ENCODE measurements at places on chromosomes 11 and 22.

DNA sequence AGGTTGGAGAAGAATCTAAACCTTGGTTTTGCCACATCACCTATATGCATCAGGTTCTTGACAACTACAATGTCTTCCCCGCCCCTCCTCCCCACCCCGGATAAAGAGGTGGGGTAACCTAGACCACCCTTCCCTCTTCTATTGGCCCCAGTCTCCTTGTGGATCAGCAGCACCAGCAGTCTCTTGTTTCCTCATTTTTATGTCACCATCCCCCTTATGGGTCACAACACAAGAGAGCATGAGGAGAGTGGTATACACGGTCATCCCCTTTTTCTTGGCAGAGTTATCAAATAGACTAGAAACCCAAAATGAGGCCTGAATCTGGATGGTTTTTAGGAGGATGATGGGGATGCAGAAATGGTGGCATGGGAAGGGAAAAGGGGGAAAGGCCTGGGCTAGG, 1.2 kb downstream of the MS4A4E start:
- no peak for DNase-seq

DNA sequence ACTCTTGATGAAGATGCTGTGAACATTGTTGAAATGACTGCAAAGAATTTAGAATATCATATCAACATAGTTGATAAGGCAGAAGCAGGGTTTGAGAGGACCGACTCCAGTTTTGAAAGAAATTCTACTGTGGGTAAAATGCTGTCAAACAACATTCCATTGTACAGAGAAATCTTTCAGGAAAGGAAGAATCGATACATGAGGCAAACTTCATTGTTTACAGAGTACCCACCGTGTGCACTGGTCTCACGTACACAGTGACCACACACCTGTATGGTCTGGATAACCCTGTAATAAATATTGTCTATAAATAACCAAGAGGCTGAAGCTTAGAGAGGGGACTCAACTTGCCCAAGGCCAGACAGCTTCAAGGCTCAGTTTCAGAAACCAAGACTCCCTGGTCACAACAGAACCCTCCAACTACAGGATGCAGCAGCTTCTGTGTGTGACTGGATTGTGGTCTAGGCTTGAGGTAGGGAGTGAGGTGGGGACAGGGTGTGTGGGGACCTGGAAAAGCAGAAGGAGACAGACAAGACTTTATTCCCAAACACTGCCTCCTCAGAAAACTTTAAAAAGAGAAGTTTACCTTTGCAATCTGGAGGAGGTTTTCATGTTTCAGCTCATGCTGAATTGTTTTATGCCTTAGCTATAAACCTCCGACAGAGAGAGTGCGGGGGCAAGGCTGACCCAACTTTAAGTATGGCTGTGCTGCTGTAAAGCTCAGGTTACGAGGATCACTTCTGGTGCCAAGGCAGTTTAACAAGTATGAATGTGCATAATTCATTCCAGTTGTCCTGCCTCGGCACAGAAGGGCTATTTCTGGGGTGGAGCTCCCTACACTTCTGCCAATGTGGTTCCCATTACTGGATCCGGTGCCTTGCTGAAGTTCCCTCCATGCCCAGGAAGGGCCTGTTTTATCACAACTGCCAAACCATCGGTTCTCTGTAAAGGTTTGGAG, 372.6 kb upstream of the NARS2 start:
- DNase-seq, result no peak

- DNase-seq, result no peak
These were observed 662.6 kb downstream of the NTM start for GRCh38 chr11:132033051-132033450.

DNA sequence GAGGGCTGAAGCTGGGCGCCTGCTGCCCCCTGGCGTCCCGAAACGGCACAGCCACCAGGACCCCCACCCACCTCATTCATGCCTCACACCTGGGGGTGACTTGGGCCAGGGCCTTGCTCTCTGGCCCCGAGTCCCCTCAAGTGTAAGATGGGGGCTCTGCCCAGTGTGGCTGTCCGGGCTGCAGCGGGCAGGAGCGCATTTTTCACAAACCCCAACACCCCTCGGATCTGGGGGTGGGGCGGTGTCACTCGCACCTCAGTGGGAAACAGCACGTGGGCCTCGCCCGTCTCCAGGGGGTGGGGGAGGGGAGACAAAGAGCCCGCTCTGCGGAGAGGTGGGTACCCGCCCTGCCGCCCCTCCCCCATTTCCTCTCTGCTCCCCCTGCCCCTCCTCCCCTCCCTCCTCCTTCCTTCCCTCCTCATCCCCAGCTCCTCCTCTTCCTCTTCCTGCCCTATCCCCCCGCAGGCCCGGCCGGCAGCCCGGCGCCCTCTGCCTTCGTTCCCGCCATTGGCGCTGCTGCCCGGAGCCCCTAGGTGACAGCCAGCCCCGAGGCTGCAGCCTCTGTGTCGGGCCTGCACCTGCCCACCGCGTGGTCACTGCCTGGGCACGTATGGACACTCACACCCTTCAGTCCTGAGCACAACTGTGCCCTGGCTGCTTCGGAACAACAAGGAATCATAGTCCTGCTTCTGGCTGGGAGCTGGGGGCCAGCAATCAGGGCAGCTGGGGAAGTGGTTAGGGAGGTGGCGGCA, 6.8 kb upstream of the CDKN1C start:
- peak; percentile 19 for DNase-seq

GRCh38 chr11:67614730-67615714, 8.3 kb downstream of the NDUFV1 start:
- DNase-seq, result peak; percentile 16

DNA sequence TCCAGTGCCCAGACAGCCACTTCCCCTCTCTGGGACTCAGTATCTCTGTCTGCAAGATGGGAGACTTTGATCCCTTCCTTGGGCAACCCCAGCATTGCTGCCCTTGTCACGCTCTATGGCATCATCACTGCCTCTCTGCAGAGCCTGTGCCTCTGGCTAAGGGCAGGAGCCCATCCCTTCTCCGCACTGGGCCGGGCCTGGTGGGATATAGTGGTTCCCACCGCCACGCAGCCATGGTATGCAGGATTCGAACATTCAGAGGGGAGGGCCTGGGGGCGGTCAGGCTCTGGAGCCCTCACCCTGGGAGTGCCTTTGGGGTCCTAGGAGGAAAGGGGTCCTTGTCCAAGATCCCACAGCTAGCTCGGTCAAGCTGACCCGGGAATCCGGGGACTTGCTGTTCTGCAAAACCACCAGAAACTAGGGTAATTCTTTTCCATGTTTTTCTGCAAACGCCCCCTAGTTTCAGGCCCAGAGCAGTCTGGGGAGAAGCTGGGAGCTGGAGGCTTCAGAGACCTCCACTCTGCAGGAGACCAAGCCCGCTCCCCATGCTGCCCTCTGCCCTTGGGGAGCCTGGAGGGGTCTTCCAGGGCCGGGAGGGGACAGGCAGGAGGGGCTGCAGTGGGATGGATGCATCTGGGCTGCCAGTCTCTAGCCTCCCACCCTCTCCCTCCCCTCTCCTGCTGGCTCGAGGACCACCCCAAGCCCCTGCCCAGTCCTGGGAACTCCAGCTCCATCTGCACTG, 24.4 kb upstream of the CBX7 start:
- peak; percentile 10 for DNase-seq

DNA sequence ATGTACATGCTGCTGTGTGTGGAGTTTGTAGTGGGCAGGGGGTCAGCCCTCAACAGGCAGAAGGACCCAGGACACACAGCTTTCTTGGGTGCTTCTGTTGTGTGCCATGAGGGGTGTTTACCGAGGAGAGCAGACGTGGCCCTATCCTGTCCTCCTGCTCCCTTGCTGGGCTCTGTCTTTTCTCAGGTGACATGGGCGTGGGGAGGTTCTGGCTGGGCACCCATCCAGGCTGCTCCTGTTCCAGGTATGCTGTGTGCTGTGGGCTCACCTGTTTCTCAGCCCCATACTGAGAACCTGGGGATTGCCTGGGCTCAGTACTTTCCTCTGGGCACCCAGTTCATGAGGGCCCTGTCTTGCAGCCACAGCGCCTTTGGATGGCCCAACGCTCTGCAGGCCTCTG, 23.3 kb downstream of the MICALL1 start:
- no peak for DNase-seq

DNA sequence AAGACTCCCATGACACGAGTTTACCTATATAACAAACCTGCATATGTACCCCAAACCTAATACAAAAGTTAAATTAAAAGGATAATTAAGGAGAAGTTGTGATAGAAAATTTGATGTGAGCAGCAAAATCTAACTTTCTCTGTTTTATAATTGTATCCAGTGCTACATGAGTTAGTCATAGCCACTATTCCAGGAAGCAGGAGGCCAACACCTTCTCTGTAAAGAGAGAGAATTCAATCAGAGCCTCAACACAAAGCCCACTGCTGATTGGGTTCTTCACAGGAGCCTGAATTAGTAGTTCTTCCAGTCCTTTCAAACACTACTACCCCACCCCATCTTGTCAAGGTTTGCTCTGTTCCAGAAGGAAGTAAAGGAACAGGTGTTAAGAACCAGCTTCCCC, 84.2 kb downstream of the BLID start:
- no peak for DNase-seq

- DNase-seq, result peak; percentile 48
These were observed 44.3 kb downstream of the POLD3 start for GRCh38 chr11:74636630-74637184.

- DNase-seq, result no peak
These were observed 1074.3 kb upstream of the TENM4 start for GRCh38 chr11:80515097-80515496.

DNA sequence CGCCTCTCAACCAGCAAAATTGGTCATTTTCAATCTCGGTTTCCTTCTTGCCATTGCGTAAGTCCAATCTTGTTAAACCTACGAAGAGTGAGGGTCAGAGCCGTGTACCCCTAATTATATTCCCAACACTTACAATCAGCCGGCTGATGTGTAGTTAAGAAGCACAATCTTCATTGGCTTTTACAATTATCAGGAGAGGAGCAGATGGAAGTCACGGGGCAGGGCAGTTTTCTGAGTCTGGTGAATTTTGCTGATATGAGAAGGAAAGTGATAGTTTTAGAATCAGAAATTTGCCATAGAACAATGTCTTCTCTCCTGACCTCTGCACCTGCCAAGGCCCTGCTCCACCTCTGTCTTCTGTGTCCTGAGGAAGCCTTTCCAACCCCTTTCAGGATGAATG, 35.0 kb upstream of the ATXN10 start:
- DNase-seq, result no peak

GRCh38 chr11:62399878-62400266, 19.0 kb upstream of the SCGB1A1 start:
- DNase-seq, result no peak

GRCh38 chr11:120747850-120748814, 236.6 kb downstream of the GRIK4 start:
- no peak for DNase-seq

GRCh38 chr22:46043816-46044620, 67.1 kb upstream of the WNT7B start:
- DNase-seq, result no peak

DNA sequence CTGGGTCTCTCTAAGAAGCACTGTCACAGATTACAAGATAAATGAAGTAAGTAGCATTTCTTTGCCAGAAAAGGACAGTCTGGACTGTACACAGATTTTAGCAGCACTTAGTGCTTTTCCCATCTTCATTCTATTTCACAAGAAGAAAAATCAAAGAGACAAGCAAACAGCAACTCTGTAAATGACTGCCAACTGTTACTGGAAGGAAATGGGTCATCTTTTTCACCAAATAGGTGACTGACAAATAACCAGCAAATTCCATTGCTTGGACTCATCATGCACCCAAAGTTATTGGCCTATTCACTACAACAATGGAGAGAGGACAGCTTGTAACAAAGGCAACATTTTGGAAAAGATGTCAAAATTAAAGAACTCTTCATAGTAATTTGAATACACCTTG, 28.9 kb upstream of the CARD18 start:
- no peak for DNase-seq

- DNase-seq, result no peak
These were observed 88.8 kb upstream of the BARX2 start for GRCh38 chr11:129286813-129287212.

GRCh38 chr11:74311352-74311926, at the start of gene P4HA3:
TSS of gene P4HA3 (minus strand) at chr11:74311640. CDS start at chr11:74311611, 29 bp downstream.
- no peak for DNase-seq

DNA sequence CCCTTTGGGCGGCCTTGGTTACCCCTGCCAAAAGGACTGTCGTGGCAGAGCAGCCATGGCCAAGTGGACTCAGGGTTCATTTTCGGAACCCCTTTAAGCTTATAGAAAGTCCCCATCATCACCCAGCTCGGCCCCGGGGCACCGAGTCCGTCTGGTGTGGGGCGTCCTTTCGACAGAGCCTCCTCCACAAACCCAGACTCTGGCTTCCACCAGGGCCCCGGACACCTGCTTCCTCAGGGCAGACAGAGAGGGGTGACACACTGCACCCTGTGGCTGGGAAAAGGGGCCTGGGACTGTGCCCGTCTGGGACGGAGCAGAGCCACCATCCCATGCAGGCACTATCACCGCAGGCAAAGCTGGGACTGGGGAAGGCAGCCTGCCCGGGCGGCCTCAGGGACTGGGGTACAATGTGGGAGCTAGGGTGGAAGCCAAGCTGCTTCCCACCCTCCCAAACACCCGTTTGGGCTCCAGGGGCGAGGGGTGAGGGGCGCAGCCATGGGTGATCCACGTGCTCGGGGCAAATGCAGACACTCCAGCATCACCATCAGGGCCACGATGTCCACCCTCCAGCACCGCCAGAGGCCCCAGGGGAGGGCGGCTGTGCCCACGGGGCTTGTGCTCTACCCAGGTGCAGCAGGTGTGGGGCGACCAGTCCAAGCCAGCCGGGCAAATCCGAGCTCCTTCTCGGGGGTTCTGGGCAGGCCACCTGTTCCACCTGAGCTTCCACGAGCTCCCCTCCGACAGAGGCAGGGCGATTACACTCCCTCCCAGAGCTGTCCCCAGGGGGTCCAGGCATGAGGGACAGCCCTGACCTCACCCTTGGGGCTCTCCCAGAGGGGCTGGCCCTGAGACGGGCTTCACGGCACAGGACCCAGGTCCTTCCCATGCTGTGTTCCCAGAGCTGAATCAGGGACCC, 11.7 kb upstream of the MRPL23 start:
- no peak for DNase-seq

DNA sequence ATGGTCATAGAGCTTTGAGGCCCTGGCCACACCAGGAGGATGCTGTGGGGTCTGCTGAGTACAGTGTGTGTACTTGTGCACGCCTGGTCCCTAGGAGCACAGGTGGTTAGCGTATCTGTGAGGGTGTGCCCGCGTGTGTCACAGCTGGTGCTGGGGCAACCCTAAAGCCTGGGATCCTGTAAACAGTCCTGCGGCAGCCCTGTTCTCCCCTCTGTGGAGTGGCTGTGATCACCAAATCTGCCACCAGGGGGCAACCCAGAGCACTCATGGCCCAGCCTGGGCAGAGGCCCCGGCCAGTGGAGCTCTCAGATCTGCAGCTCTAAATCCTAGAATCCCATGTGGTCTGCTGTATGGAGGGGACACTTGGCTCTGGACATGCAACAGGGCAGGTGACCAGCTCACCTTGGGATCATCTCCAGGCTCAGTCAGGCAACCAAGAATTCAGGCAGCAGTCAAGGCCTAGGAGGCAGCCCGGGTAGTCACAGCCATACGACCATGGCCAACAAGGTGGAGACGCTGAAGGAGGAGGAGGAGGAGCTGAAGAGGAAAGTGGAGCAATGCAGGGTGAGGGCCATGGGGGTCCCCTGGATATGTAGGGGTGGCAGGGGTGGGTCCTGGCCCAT, 3.9 kb downstream of the SH3BP1 start:
- DNase-seq, result peak; percentile 36

- no peak for DNase-seq
These were observed 8.1 kb upstream of the DGKZ start for GRCh38 chr11:46338988-46339666.

- no peak for DNase-seq
These were observed 4.5 kb upstream of the RHOG start for GRCh38 chr11:3845246-3845645.

GRCh38 chr11:351411-351810, 17.9 kb upstream of the B4GALNT4 start:
- DNase-seq, result no peak
